SHP77 treated with DMSO at 0.1 percent for 48 hours (cell line): ENCODE measurements at places on chromosomes 1 and 21.

DNA sequence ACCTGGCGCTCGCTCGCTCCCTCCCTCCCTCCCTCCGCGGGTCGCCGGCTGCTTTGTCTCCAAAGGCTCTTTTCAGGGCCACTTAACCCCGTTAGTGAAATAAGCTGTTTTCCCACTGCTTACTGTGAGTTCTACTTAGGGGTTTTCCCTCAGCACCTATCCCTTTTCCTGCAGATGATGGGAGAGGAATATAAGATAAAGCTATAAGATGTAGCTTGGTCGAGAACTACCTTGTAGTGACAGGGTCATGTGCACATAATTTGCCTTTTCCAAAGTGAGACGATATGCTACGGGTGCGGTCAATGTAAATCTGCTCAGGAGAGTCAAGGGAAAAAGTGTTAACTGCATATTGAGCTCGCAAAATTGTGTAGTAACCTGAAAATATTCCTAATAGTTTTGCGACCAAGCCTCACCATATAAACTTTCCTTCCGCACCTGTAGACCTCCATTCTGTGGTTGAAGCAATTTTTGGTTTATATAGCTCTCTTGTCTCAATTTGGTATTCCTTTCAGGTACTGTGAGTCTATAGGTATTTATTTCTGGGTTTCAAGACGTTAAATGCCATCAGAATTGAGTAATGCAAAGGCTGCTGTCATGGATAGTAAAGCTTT lies 55.8 kb upstream of the BOLA1 start:
- no peak for DNase-seq

DNA sequence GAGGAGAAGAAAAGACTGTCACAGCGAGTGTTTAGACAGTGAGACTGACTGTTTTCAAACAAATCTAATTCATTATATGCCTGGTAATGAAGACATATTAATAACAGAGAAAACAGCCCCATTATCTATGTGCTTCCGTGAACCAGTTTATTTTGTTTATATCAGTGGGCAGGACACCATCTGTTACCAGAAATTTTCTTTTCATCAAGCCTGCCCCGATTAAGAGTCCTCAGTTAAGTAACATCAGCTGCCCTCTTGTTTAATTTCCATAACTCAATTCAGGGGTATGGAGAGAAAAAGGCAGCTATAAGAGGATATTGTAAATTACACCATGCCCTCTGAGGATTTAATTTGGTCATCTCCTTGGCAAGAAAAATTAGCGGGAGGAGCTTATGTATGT lies 94.0 kb downstream of the TMEM200B start:
- DNase-seq = no peak

GRCh38 chr1:8723010-8723409 lies 94.4 kb downstream of the RERE start:
- DNase-seq = no peak

DNA sequence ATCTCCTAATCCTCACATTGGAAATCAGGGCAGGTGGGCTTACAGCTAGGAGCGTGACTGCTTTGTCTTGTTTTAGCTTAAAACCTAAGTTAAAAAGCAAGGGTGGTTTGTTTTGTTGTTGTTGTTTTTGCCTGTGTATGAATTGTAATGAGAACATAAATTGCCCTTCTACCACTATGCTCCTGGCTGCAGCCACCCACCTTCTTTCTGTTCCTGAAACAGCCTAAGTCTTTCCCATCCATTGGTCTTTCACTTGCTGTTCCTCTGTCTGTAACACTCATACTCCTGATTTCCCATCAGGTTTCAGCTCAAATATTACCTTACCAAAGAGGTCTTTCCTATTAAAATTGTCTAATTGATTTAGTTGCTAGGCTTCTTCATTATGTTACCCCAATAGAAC lies 604 bp upstream of the TMEM79 start:
- no peak for DNase-seq

- no peak for DNase-seq
Observed at GRCh38 chr1:225891229-225891972, 2.5 kb upstream of the LEFTY1 start.

DNA sequence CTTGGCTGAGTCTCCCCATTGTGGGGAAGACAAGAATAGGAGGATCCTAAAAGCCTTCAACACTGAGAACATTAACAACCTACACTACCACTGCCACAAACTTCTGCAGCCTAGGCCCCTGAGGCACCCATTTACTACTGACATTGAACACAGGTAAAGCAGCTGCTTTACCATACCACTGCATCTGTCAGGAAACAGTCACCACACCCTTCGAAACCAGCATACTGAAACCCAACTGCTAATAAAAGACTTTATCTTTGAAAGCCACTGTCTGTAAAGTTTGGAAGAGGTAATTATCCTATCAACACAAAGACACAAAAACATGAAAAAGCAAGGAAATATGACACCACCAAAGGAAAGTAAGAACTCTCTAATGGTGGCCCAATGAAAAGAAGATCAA lies 7.4 kb downstream of the IFNAR1 start:
- no peak for DNase-seq

DNA sequence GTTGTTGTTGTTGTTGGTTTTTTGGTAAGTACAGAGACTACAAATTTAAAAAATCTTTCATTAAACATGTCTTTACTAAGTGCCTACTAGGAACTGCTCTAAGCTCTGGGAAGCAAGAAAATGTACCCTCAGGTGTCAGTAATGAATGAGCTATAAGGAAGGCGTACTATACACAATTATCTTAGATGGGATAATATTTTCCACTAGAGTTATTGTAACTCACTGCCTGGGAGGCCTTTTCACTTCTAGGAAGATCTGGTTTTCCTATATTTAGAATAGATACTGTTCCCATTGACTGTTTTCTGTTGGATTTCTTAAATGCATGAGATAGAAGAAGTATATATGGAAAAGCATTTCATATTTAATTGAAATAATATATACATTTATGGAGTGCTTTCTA lies 19.6 kb downstream of the CLIC4 start:
- no peak for DNase-seq

GRCh38 chr1:101167891-101168290 lies 68.9 kb upstream of the S1PR1 start:
- no peak for DNase-seq

DNA sequence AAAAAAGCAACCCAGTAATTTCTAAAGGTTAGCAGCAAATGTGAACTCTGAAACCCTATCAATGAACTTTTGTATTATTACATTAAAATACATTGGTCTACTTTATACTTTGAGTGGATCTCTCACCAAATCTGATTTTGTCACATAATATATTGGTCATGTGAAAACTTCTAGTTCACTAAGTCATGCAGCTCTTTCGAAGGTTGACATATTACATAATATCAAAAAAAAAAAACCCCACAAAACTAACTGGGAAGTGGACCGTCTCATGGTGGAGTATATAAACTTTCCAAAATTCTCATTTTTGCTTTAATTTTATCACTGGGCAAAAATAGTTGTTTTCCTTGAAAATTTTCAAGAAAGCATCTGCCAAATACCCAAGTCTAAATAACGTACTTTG lies 50.4 kb downstream of the GATAD2B start:
- no peak for DNase-seq

- no peak for DNase-seq
Observed at GRCh38 chr1:117585086-117585485, 20.8 kb upstream of the TENT5C start.

DNA sequence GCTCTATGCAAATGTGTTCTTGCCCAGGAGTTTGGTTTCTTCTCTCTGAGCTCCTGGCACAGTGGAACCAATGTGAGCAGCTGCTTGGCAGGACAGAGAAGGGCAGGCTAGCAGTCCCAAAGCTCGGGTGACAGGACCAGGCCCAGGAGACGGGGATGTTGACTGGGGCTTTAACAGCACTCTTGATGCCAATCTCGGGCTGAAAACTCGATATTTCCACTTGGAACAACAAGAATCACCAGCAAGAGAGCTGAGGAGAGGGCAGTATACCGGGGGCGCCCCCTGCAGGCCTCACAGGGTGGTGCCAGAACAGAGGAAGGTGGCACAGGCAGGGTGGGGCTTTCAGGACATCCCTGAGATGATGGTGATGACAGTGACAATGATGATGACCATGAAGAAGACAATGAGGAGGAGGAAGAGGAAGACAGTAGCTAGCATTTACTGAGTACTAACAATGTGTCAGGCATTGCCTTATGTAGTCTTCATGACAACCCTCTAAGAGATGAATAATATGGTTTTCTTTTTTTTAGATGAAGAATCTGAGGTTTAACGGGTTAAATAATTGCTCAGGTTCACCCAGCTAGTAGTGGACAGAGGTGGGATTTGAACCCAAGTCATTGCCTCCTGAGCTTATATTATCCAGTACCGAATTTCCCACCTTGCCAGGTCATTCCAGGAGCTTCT lies 2.7 kb upstream of the KCNJ9 start:
- DNase-seq = no peak

- DNase-seq = no peak
Observed at GRCh38 chr1:21313886-21314721, 23.8 kb upstream of the ECE1 start.

DNA sequence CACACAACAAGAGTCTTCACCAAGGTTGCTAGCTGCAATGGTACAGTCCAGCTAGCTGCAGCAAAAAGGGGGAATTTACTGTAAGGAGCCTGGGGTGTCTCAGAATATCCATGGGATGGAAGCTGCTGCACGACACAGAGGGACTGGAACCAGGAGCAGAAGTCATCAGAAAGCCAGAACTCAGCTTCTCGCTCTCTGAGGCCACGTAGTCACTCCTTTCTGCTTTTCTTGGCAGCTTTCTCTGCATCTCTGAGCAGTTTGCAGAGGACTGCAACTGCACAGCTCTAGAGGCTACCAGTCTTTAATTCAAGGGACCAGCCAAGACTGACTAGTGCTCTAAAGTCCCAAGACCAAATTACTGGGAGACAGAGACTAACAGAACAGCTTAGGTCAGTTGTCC lies 27.0 kb upstream of the IL10 start:
- no peak for DNase-seq

DNA sequence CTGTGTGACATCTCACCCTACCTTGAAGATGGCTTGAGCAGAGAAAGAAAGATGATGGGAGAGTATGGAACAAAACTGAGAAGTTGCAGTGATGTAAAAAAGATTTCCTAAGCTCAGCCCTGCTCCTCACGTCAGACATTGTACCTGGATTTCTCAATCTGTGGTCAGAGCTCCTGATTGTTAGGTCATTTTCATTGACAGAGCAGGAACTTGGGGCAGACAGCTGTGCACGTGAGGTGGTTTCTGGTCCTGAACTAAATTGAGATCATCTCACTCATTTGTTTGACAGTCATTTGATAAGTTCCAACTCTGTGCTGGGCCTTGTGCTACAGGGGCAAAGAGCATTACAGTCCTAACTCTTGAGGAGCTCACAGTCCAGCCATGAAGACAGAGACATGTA lies 10.2 kb downstream of the TRAF3IP3 start:
- no peak for DNase-seq

GRCh38 chr1:18769140-18769539 lies 90.3 kb downstream of the TAS1R2 start:
- no peak for DNase-seq

DNA sequence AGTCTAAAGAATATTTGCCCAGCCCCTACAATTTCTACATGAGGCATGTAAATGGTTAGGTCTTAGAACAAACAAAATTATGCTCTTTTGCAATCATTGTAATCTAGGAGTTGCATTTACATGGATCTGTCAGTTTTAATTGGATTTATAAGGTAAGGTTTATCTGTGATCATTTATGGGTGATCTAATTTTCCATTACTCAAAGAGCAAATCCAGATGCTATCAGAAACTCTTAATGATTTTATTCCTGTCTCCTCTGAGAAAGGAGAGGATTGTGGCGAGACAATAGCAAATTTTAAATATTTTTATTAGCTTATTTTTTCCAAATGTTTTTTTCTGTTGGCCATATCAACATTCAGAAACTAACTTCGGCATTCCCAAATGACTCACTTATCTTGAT lies 14.2 kb upstream of the NEGR1 start:
- DNase-seq = no peak

- no peak for DNase-seq
Observed at GRCh38 chr1:234537236-234537635, 58.3 kb upstream of the TARBP1 start.

GRCh38 chr1:16677552-16678431 lies 11.0 kb upstream of the RNU1-3 start:
- DNase-seq = peak; percentile 72

DNA sequence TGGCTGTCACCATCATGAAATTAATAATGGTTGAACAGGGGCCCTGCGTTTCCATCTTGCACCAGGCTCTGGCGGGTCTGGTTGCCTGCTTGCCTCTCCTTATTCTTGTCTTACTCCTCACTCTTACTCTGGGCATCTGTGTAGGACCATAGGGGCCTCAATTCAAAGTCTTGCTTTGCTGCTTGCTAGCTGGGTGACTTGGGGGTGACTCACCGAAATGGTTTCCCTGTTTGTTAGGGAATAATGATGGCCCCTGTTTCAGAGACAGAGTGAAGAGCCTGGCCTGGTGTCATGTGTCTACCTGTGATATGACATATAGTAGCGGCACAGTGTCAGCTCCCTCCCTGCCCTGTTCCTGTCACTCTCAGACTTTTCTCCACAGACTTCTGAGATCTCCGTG lies 24.6 kb downstream of the KCNC4 start:
- no peak for DNase-seq

GRCh38 chr1:1061682-1062345 lies 12.3 kb downstream of the RNF223 start:
- no peak for DNase-seq

GRCh38 chr1:2460203-2460602 lies 15.9 kb upstream of the PLCH2 start:
- no peak for DNase-seq
